Amygdala (tissue), 56 donors: ENCODE measurements at places on chromosomes 6 and 20.

DNA sequence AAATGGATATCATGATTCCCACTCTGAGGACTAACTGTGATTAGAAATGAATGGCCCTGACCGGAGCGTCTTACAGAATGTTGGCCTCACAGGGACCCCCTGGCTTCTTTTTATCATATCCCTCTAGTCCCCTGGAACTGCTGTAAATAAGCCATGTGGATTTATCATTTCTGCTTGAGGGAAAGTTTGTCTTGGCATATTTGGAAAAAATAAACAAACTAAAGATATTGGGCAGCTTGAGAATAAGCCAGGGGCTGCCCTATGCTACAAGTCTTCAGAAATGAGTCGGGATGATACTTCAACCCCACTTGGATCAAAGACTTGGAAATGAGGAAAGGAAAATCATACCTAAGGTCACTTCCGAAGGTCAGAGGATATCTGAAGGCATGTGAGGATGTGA is 179.1 kb downstream of the THBS2 start:
- no peak for DNase-seq

GRCh38 chr6:64054861-64055260 is 419.3 kb downstream of the PHF3 start:
- no peak for DNase-seq

DNA sequence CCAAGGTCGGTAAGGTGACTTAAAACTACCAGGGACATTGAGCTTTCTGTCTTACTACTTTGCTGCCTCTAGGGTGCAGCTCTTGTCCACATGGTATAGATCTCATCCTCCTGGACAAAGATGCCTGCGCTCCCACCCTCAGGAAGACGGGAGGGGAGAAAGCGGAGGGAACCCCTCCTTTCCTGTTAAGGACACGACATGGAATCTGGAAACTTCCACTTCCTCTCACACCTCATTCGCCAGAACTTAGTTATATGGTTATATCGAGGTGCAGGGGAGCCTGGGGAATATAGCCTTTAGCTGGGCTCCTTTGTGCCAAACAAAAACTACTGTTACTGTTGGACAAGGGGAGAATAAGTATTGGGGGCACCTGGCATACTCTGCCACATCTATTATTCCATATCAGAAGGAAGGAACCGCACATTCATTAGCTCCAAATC is 224.3 kb upstream of the TSHZ2 start:
- no peak for DNase-seq

GRCh38 chr20:62485062-62485700 is 9.4 kb upstream of the GATA5 start:
- no peak for DNase-seq

- DNase-seq, result no peak
Measured at GRCh38 chr6:101652079-101652478, 258.6 kb downstream of the GRIK2 start.

- no peak for DNase-seq
Measured at GRCh38 chr6:145045582-145045981, 689.7 kb downstream of the EPM2A start.

GRCh38 chr6:156767603-156768467 is 9.3 kb upstream of the ARID1B start:
- DNase-seq, result no peak

DNA sequence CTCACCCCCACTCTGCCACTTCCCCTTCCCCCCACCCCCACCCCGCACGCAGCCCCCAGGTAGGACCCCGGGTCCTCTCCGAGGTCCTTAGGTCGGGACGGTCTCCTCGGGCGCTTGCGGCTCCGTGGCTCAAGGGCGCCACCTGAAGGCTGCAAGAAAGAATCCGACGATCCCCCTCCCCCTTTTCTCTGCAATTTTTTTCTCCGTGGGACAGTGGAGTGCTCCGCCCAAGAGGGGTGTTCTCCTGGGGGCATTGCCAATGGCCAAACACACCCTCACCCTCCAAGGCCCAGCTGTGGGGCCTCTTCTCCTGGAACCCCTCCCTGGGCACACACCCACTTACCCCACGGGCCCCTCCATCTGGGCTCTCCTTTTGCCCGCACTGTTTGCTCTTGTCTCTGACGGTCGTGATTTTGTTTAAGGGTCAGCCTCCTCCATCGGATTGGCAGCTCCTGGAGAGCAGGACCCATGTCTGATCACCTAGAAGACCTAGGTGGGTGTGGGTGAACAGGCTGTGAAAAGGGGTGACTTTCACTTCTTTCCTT is 1.1 kb upstream of the TMEM74B start:
- no peak for DNase-seq
